ENCODE measurements at places on chromosomes 7 and 10.

GRCh38 chr7:45066409-45066808 lies 22.4 kb downstream of the NACAD start:
- DNase-seq = no peak

- peak; percentile 2 for DNase-seq
These were observed 124.9 kb upstream of the TCERG1L start for GRCh38 chr10:131436458-131436857.

GRCh38 chr7:67847092-67847787 lies 850.6 kb downstream of the TYW1 start:
- no peak for DNase-seq

GRCh38 chr10:90318659-90319058 lies 539.2 kb downstream of the HTR7 start:
- no peak for DNase-seq

GRCh38 chr10:49093922-49094321 lies 21.4 kb downstream of the VSTM4 start:
- DNase-seq = no peak

DNA sequence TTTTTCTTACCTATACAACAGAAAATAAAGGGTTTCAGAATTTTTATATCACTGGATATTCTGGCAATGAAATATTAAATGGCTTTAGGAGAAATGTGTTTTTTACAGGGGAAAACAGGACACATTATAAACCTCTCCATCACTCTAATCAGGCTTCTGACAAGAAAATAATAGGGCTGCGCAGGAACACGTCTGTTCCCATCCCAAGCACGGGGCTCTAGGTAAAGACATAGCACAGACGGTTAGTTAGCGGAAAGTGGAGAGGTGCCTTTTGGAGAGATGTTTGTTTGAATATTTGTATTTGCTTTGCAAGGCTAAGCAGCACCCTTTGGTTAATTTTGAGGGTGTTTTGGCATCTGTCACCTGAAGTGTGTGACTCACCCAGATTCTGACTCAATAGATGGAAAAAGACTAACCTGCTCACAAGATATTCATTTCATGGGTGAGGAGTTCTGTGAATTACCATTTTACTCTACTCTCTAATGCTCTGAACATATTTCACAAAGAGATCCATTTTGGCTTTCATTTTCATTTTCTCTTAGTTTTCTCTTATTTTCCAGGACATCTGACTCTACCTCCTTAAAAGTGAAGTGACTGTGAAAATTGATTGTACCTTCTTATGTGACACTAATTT lies 174.5 kb upstream of the AKR1E2 start:
- no peak for DNase-seq

DNA sequence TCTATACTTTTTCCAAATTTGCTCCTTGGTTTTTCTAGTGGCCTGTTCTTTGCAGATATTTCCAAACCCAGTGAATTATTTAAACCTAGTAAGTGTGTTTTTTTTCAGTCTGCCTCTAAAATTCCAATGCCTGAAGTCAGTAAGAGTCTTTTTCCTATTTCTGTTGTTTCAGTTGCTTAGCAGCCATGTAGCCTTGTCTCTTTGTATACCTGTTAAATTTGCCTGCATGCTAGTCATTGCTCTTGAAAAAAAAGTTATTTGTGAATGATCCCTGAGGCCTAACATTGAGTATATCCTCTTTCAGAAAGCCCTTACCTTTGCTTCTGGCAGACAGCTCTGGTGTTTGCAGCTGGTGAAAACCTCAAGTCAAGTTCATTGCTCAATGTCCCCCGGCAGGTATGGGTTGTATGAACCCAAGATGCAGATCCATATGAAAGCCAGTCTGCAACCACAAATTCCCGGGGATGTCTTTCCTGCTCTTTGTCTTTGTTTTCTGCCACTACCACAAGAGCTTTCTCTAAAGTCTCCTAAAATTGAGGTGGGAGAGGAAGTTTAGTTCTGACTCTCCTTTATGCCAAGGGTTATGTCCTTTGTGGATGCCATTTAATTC lies 35.7 kb downstream of the CH25H start:
- no peak for DNase-seq

DNA sequence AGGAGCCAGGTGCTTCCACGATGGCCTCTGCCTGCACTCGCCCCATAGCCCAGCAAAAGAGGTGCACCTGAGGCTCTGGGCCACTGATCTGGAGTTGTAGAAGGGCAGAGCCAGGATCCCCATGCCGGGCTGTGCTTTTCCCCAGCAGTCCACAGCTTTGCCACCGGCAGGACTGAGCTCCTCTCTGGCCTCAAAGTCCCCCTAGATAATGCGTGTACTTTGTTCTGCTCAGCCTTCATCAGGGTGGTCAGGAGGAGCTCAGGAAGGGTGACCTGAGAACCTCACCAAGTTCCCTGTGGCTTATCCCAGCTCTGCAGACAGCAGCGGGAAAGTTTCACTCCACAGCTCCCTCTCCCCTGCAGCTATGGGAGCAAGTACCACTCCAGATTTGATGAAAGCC lies 27.9 kb upstream of the UNC5B start:
- DNase-seq = no peak

GRCh38 chr10:59470570-59470969 lies 108.2 kb upstream of the FAM13C start:
- DNase-seq = no peak

- DNase-seq = no peak
These were observed 1.7 kb upstream of the MYO1G start for GRCh38 chr7:44980393-44981034.

GRCh38 chr10:14397066-14397465 lies 66.3 kb upstream of the FRMD4A start:
- DNase-seq = peak; percentile 65

- no peak for DNase-seq
These were observed 1.3 kb downstream of the UBN2 start for GRCh38 chr7:139232377-139232717.

- DNase-seq = no peak
These were observed 38.1 kb downstream of the COL13A1 start for GRCh38 chr10:69839696-69840345.

DNA sequence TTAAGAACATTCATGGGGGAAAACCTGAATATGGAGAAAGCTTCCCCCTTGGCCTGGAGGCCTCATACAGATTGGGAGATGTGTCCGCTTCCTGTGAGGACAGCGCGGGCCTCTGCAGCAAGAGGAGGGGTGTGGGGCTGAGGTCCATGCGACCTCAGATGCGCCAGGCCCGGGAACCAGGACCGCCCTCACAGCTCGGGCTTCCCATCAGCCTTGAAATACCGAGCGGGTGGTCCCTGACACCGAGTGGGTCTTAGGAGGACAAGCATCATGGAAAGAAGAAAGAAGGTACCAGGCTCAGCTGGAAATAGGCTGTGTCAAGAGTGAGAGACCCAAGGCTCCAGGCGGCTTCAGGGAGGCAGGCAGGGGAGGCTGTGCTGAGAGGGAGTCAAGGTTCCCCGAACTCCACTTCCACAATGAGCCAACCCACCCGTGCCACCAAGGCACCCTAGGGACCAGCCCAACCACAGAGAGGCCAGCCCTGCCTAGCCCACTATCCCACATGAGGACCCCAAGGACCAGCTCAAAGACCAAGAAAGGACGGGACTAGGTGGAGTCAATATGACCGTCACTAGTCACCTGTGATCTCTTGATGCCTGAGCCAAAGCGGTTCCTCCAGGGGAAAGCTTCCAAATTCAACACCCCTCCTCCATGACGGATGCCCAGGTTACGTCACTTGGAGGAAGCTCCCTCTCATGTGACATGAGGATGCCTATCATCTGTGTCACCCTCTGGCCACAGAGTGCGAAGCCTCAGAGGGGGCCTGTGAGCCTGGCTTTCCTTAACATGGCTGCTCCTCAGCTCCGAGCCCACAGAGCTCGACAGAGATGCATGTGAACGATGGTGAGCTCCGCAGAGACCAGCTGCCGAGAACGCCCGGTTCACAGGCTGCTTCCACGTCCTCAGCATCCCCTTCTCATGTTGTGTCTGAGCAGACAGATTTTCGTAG lies 103.7 kb downstream of the TCERG1L start:
- peak; percentile 27 for DNase-seq

DNA sequence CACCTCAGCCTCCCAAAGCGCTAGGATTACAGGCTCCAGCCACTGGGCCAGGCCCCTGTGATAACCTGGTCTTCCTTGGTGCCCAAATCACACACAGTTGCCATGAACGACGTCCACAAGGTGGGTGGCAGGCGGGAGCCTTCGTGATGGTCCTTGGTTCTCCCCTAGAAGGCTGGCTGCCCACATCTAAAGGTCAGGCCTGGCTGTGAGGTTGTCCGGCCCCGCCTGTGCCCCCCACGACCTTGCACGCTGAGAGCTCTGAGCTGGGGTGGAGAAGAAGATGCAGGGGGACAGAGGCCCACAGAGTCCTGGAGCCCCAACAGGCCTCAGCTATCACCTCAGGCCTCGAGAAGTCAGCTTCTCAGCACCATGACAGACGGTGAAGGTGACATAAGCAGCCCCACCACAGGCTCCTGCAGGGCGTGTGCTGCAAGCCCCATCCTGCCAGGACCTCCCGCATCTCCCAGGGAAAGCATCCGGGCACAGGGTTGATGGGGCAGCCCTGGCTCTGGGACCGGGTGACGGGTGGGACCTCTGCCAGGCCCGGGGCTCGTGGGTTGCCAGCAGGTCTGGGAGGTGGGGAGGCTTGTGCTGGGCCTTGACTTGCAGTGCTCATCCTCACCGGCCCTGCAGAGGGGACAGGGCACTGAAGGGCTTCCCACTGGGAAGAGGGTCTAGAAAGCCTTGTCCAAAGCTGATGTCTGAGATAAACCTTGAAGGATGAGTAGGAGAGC lies 217.4 kb downstream of the WDR37 start:
- no peak for DNase-seq

DNA sequence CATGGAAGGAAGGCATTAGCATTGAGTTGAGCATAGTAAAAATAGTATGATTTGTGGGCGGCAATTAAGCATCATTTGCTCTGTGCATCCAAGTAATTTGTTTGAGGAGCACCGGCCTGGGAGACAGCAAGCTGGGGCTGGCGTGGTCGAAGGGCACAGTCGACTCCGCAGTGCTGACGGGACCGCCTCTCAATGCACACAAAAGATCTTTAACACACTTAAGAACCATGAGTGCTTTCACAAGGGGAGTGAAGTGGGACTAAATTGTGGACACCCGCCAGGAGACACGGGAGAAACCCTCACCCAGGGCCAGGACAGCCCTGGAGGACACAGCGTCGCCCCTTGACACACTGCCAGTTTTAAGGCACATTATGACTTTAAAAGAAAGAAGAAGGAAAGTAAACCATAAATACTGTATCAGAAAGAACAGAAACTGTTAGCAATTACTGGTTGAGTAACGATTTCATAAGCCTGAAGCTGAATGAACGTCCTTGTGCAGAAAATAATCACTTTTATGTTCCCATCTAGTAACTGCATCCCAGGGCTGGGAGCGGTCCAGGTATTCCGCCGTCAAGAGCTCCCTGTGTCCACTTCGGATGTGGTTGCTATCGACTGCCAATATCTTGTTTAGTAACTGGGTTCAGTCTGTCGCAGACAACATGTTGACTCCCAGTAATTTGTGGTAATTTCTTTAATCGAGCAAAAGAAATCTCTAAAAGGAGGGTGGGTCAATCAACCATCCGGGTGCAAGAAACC lies 102.1 kb downstream of the EBF3 start:
- no peak for DNase-seq

DNA sequence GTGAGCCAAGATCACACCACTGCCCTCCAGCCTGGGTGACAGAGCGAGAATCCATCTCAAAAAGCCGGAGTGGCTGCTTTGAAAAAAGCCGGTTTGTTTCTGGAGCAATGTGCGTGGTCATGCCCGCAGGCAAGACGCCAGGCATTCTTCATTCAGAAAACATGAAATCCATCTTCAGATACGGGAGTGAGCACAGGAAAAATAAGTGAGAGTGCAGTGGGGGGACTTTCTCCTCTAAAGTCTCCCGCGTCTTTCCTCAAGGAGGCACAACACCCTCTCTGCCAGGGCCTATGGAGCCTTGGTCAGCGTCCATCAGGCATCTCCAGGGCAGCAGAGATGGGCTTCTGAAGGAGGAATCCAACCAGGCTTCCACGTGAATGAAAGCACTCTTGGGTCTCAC lies 62.3 kb upstream of the DGKI start:
- no peak for DNase-seq

GRCh38 chr7:108415821-108416536 lies 40.3 kb downstream of the NRCAM start:
- no peak for DNase-seq

GRCh38 chr10:54722075-54722474 lies 79.0 kb downstream of the PCDH15 start:
- DNase-seq = no peak

DNA sequence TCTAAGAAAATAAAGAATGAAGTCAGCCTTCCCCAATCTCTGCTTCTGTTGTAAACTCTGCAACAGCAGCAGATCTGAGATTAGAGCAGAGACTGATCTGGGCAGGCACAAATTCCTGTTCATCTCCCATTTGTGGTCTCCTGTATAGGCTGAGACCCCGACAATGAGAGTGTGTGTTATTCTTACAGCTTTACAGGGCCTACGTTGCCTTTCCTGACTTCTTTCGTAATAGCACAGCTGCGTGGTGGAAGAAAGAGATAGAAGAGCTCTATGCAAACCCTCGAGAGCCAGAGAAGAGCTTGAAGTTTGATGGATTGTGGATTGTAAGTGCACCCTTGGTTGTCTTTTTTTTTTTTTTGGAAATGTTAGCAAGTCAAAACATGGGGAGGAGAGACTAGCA lies 72.1 kb downstream of the PRSS58 start:
- no peak for DNase-seq

DNA sequence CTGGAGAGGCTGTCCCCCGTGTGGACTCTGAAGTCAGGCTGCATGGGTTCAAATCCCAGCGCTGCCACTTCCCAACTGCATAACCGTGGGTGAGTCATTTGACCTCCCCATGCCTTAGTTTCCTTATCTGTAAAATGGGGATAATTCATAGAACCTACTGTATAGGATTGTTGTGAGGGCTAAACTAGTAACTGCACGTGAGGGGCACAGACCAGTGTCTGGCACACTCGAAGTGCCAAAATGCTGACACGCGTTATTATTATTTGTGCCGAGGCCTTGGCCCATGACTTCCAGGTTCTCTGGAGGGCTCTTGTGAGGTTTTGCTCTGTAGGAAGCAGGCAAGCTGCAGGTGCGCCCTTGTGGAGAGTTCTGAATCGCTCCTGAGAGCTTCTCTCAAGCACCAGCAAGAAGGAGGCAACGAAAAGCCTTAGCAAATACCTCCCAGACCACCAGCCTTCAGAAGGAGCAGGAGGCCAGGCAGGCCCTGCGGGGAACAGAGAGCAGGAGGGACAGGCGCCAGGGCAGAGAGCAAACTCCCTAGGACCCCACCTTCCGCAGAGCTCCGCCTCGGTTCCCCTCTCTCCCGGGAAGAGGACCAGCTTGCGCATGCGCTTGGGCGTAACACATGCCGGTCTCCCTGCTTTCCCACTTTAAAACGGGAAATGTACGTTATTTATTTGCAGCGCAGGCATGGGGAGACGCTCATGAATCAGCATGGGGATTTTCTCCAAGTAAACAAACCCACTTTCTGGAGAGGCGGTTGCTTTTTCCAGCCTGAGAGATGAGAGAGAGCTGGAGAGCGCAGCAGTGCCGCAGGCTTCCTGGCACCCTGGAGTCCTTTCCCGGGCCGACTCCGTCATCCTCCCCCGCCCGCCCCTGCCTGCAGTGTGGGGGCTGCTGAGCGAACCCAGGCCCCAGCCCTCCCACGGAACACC lies 39.6 kb downstream of the SORCS3 start:
- no peak for DNase-seq
